ENCODE measurements at places on chromosomes 16 and 17. TPM values are rescaled to one million over a fixed set of nuclear protein-coding genes. Genes with fewer than 3 reads are reported as not detected.

Gene C1QL1
- total RNA-seq, result 0.86 TPM

Gene EPN3
- total RNA-seq, result not detected

Gene CLDN7
- 5.4 TPM for total RNA-seq

Gene DVL2
- 45.8 TPM for total RNA-seq

Gene SRCIN1
- not detected for total RNA-seq

Gene TBCD
- total RNA-seq, result 19.3 TPM

Gene SLC9A5
- 2.7 TPM for total RNA-seq

DNA sequence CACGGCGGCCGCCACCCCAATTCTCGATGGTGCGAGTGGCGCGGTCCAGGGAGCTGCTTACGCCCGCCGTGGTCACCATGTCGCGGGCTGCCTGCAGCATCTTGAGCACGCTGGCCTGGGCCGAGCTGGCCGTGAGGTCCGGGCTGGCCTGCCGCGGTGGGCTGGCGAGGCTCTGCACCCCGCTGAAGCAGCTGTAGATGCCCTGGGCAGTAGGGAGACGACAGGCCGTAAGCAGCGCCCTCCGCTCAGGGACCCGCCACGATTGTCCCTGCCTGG, 16.4 kb downstream of the GRIN2C start:
- no peak for DNase-seq

GRCh38 chr17:80294653-80295052, 34.0 kb downstream of the RNF213 start:
- DNase-seq, result no peak

GRCh38 chr17:29622337-29623282, at the start of gene CORO6:
TSS of gene CORO6 (minus strand) at chr17:29622912. CDS start at chr17:29621421, 1,491 bp downstream.
- DNase-seq, result peak; percentile 78

DNA sequence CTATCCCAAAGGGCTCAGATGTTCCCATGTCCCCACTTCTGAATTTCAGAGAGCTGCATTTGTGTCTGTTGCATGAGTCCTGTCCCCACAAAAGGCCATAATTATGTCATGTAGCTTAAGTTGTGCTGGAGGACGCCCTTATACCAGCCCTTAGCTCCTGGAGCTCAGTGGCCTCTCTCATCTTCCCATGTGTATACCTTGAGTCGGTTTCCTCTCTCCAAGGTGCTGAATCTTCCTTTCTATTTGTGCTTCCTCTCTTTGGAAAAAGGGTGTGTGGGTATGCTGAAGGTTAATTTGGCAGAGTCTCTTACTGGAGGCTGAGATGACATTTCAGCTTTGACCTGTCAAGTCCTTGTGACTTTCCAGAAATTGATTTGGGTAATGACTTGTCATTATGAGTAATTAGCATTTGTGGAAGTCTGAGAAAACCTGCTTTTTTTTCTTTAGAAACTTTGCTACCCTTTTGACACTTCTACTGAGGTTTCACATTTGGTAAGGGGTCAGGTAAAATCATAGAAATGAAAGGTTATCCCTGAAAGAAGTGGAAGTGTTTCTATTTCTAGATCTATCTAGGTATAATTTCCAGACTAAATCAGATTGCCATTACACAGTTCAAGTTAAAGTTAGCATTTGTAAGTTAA, 185.4 kb downstream of the ABCC12 start:
- DNase-seq, result peak; percentile 53

DNA sequence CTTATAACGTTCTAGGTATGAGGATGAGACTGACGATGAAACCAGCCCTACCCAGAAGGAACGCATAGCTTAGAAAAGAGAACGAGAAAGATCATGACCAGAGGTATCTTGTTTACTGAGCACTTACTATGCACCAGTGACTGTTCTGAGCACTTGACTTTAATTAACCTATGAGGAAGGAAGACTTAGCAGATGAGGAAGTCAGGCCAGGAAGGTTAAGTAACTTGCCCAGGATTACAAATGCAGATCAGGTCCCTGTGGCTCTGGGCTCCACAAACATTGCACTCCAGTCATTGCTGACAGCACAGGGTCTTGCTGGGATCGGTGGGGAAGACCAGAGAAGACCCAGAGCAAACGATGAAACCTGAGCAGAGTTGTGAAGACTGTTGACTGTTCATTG, 7.1 kb downstream of the KRT13 start:
- DNase-seq, result no peak

DNA sequence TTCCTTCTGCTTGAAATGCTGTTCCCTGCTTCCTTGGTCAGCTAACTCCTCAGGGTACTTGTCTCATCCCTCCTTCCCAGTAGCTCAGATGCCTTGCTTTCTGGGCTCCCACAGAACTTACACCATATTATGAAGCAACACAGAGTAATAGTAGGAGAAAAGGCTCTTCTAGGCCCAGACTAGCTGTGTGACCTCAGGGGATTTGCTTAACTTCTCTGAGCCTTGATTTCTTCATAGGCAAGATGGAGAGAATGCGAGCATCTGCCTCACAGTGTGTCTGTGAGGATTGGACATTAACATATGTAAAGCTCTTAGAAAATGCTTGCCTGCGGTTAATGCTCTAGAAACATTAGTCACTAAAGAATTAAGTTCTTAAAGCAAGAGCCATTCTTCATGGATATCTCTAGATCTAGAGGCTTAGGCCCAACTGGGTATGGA, 22.3 kb upstream of the PECAM1 start:
- DNase-seq, result no peak

DNA sequence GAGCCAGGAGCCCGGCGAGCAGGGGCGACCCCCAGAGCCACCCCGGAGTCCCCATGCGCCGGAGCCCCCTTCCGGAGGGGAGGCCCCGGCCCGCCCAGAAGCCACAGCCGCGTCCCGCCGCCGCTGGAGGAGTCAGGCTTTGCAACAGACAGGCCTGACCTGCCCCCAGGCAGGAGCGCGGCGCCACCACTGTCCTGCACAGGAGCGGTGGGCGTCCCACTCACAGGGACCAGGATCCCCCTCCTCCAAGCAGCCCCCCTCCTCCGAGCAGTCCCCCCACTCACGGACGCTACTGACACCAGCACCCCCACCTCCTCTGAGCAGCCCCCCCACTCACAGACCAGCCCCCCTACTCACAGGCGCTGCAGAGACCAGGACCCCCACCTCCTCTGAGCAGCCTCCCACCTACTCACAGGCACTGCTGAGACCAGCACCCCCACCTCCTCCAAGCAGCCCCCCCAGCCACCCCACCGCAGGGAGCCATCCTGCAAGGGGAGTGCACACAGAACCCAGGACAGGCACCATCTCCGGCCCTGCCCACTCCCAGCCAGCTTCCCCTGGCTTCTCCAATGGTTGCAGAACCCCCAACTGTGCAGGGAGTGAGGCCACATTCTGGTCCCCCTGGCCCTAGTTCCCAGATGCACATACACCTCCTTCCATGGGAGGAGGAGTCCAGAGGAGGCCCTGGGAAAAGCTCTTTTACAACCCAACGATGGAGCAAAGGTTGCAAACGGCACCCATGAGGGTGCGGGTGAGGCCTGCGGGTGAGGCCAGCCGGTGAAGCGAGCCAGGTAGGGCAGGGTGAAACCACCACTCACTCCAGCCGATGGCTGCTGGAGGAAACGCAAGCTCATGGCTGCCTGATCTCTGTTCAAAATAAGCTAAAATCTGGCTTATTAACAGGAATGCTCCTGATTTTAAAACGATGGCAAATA, 69.9 kb downstream of the ABR start:
- no peak for DNase-seq

GRCh38 chr16:23342083-23342640, 40.1 kb downstream of the SCNN1B start:
- no peak for DNase-seq

DNA sequence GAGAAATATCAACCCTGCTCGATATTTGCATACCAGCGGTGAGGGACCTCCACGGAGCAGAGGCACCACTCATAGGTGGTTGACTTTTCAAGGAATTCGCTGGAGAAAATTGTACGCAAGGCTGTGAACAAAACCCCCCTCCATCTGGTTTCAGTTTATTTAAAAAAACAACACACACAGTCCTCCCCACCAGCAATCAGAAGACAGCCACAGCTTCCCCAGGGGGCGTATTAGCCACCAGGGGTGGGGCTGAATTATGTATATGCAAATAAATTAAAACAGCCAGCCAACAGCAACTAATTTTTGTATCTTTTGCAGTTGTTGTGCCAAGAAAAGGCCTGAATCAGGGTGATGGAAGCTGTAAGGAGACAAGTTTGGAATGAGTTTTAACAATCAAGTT, 5.9 kb upstream of the HSD11B2 start:
- DNase-seq, result no peak

GRCh38 chr16:60279061-60279665, 1545.0 kb upstream of the GOT2 start:
- DNase-seq, result no peak

DNA sequence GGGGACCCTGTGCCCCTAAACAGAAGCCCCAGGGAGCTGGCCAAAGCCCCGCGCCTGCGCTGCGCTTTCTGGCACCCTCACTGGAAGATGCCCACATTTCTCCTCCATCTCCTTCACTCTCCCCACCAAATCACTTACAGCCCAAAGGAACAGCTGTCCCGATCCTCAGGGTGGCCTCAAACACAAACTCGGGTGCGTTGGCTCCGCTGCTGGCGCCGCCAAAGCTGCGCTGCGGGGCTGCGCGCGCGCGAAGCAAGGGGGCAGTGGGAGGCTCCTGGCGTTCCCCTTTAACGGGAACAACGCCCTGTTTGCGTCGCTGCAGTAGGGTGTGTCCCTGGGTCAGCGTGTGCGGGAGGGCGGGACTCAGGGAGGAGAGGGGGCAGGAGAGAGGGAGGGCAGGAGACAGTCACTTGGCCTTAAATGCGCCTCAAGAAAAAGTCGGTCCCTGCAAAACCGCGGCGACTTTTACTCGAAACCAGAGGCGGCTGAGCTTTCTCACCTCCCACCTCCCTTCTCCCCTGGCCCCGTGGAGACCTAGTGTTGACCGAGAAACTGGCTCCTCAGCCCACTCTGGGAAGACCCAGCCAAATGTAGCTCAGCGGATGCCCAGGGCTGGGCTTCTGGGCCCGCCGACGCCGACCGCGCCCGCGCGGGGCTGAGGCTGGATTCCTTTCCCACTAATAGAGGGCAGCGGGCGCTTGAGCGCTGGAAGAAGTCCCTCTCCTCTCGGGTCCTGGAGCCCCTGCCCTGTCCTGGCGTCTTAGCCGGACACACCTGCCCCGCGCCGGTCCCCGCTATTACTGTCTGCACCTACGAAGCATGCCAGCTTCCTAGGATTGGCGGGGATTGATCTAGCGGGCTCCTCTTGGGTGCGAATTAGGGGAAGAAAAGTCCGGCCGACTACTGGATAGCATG, 2.6 kb downstream of the PMP22 start:
- peak; percentile 96 for DNase-seq

DNA sequence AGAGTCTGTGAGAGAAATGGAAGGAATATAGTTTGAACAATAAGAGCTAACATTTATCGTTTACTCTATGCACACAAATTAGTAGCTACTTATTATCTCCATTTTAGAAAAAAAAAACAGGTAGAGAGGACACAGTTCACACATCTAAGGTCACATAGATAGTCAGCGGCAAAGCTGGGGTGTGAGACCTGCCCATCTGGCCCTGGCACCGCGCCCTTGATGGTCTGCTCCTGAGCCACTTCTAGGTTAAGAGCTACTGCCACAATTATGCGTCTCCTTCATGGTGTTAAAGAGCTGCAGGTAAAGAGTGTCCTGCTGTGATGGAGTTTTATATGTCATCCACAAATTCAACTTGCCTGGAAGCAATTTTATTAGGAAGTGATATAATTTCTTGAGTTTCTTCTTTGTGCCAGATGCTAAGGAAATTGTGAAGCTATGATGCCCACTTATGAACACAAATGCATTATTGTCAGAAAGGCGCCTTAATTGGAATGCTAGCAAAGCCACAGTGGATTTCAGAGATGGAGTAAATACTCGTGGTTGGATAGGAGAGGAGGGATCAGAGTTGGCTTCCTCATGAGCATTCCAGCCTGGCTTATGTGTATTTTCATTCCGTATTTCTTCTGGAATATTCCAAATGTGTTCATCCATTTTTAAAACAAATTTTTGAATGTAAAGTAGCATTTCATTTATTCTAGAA, 21.3 kb upstream of the MFSD6L start:
- peak; percentile 34 for DNase-seq

GRCh38 chr16:2063861-2064260, 16.1 kb downstream of the TSC2 start:
- DNase-seq, result no peak

- DNase-seq, result no peak
Observed at GRCh38 chr16:9135797-9136196, 44.4 kb downstream of the HAPSTR1 start.

GRCh38 chr17:36768394-36768793, 167.0 kb downstream of the MRM1 start:
- DNase-seq, result no peak

GRCh38 chr17:4204710-4205173, 59.0 kb downstream of the ANKFY1 start:
- peak; percentile 99 for DNase-seq

GRCh38 chr17:78682363-78682762, 99.7 kb downstream of the CYTH1 start:
- no peak for DNase-seq

DNA sequence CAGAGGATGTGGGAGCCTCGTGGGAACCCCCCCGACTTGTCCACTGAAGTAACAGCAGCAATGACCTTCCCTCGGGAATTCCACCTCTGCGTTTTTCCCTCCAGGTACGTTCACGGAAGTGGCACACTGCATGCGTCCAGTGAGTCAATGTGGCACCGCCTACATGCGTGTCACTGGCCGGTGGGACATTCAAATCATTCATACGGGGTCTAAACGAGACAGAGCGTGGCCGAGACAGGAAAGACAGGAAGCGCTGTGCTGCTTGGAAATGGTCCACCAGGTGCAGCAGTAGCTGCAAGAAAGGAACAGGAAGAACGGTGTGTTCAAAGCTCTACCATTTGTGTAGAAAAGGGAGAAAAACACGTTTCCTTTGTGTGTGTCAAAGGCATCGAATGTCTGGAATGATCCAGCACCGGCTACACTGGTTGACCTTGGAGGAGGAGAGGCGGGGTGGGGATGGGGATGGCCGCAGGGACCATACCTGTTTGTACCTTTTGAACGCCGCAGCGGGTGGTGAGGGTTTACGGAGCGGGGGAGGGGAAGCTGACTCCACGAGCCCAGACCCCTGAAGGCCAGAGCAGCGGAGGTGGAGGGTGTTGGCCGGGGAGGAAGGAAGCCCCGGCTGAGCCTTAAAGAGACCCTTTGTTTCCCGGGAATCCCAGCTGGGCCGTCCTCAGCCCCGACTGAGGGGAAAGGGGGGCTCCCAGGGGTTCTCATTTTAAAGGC, 1.7 kb upstream of the PGAP6 start:
- DNase-seq, result no peak

DNA sequence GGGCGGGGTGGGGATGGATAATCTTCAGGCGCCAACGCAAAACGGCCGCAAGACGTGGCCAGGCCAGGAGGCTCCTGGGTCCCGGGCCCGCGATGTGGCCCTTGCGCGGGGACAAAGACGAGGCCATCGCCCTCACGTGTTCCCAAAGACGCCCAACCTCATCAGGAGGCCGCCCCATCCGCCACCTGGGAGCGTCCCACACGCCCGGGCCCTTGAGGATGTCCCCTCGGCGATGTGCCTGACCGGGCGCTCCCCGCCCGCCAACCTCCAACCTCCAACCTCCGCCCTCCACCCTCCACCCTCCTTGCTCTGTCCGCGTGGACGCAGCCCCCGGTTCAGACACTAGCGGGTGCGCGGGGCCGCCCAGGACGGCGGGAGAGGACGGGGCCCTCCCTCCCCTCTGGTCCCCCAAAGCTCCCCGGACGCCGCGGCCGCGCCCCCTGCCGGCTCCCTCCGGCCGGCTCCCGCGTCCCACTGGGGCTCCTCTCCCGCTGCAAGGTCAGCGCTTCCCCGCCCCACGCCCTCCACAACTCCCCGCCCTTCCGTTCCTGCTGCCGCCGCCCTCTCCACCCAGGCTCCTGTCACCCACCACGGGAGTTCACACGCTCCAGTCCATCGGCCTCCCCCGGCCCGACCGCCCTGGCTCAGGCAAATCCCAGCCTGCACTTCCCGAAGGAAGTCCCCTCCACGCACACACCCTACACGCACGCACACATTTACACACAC, 250.8 kb upstream of the RPL38 start:
- peak; percentile 13 for DNase-seq
